ENCODE measurements at places on chromosomes 12 and 14. TPM values are rescaled to one million over a fixed set of nuclear protein-coding genes. Genes with fewer than 3 reads are reported as not detected.

CHGA gene
- total RNA-seq: 0.35 TPM

FBXW8 gene
- total RNA-seq: 24.2 TPM

COA8 gene
- total RNA-seq: 70.8 TPM

LRRC10 gene
- total RNA-seq: not detected

NANOG gene
- total RNA-seq: not detected

TAMALIN gene
- total RNA-seq: 0.39 TPM

ACOT4 gene
- not detected for total RNA-seq

ARHGEF25 gene
- total RNA-seq: 0.83 TPM

SLC39A2 gene
- not detected for total RNA-seq

KCNA1 gene
- total RNA-seq: not detected

CAPZA3 gene
- total RNA-seq: 0.28 TPM

COCH gene
- total RNA-seq: 0.23 TPM

APOF gene
- total RNA-seq: not detected

RNASE7 gene
- 11.8 TPM for total RNA-seq

AICDA gene
- not detected for total RNA-seq

Data from MCF 10A (cell line).